ENCODE measurements at places on chromosomes 13 and 19.
A peak's percentile ranks its signal among the peaks of the same experiment; 100 is the strongest.

DNA sequence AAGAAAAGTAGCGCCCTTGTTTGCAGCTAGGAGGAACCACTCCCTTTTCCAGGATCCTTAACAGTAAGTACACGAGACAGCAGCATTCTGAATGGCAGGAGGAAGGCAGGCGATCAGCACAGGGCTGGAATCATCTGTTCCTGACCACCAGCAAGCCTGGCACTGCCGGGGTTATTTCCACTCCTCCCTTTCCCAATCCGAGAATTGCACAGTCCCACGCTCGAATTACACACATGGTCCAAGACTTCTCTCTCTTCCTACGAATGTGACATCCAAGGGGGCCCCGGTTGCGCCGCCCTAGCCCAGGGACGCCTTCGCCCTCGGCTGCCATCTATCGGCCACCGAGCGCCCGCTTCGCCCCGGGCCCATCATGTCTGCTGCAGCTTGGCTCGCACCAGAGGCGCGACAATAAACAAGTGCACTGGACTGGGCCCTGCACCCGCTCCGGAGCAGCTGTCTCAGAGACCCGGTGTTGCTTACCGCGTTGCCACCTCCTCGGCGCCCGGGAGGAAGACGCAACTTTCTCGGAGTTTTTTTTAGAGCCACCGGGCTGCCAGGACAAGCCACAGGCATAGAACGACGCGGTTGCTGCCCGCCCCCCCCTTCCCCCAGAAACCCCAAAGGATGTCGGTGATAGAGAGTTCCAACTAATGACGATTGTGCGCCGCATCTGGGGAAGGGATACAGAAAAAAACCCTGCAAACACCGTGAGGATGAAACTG lies at the start of gene SLITRK5:
TSS of gene SLITRK5 (plus strand) at position 341 of the 722 bp plus-strand sequence. CDS start 4,018 bp downstream, outside the sequence.
- DNase-seq: peak; percentile 90

DNA sequence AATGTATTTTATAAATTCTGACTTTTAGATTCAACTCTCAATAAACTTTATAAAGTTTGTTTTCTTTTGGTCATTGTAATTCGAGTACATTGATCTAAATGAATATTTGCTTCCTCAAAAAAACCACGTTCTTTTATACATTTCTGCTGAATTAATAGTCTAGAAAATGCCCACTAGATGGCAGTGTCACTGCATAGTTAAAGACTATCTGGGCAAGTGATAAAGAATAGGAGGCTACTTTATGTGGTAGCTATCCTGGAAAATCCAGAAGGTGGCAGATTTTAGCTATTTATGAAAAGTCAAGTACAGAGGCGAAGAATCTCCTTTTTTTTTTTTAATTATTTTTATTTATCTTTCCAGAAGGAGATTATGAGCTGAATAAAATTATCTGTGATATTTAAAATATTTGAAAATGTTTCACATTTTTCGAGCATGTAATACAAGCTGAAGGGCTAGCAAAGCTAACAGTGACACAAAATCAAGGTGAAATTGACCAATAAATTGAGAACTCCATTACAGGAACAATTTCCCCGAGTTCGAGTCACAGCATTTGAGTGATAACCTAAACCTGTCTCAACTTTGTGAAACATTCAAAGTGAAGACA lies 221.8 kb downstream of the OLFM4 start:
- DNase-seq: peak; percentile 86

GRCh38 chr19:36046443-36047050 lies 7.5 kb downstream of the THAP8 start:
- DNase-seq: no peak

- DNase-seq: peak; percentile 63
These were observed 77.0 kb downstream of the PTPRS start for GRCh38 chr19:5263615-5264014.

GRCh38 chr19:32359581-32359980 lies 14.2 kb downstream of the ZNF507 start:
- no peak for DNase-seq

- no peak for DNase-seq
These were observed 512 bp upstream of the REX1BD start for GRCh38 chr19:18587962-18588610.

DNA sequence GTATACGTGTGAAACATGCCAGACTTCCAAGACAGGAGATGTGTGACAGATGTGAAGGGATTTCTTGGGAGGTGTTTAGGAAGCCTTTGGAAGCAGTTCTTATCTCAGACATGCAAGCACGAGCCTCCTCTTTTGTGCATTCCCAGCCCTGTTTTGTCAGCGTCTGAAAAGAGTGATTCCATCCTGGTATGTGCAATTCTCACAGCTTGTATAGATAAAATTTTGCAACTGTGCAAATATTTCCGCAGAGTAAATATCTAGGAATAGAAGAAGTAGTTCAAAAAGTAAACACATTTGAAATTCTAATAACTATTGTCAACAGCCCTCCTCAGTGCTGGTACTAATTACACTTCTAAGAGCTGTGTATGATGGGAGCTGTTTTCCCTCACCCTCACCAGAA lies 72.3 kb upstream of the C1QTNF9B start:
- no peak for DNase-seq

GRCh38 chr13:87124785-87125074 lies 546.4 kb upstream of the SLITRK5 start:
- DNase-seq: no peak

DNA sequence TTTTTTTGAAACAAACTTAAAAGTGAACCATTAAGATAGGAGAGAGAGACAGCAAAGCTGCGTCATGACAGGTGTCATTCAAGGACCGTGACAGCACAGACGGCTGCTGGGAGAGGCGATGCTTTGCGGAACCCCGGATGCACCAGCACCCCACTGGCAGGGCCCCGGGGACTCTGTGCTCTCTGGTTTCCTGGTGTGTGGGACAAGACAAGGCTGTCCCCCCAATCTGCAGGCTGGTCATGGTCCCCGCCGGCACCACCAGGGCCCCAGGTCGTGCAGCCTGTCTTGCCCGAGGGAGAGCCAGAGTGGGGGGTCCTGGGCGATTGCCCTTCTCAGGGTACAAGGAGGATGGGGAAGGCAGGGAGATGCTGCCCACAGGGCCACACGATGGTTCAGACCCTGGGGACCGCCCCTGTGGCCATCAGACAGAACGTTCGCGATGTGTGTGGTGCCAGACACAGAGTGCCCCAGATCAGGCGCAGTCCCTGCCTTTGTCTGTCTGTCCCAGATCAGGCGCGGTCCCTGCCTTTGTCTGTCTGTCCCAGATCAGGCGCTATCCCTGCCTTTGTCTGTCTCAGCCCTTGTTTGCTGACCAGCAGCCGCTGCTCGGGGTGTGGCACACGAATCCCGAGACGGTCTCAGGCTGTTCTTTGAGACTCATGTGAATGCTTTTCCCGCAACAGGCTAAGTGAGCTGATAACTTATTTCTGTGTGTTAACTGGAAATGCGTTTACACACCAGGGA lies 36.1 kb downstream of the ADPRHL1 start:
- no peak for DNase-seq

- DNase-seq: no peak
These were observed 14.8 kb downstream of the SLC8A2 start for GRCh38 chr19:47456721-47457474.

All from left lung (tissue), 14 donors.